Right atrium auricular region (tissue), 2 donors: ENCODE measurements at places on chromosomes 16 and 17.

DNA sequence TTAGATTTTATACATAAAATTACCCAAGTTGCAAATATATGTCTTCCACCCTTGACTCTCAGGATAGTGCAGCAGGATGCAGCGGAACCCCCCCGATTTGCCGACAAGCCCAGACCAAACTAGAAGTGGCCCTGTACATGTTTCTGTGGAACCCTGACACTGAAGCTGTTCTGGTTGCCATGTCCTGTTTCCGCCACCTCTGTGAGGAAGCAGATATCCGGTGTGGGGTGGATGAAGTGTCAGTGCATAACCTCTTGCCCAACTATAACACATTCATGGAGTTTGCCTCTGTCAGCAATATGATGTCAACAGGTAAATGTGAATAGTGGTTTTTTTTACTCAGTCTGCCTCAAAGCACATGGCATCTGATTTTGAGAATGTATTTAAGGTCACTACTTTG is 70.7 kb downstream of the OMG start:
- DNase-seq = no peak

DNA sequence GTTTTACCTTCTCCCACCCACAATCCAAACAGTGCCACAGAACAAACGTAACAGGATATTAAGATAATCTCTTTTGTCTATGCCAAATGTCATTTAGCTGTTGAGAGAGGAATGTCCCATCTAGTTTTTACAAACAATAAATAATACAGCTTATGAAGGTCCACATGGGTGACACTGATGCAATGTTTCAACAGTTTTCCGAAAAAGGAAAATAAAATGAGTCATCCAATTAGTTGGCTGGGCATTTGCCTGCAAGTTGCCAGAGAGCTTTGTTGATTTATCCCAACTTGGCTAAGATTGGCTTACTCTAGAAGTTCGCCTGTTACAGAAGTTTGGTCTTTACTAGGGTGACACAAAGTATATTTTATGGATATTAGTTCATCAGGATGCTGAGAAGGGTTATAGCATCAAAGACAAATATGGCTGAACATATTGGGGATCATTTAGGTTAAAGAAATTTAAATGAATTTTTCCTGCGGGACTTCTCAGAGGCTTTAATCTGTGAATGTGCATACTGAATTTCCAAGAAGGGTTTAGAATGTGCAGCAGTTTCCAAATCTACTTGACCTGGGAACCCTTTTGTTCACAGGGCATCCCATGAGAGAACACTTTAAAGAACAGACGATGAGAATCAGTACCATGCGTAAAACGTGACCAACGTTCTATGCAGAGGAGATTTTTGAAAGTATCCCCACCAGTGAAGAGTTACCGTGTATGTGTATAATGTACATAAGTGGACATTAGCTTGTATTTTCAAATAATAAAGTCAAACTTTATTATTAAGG is 73.1 kb downstream of the CDH13 start:
- DNase-seq = no peak

DNA sequence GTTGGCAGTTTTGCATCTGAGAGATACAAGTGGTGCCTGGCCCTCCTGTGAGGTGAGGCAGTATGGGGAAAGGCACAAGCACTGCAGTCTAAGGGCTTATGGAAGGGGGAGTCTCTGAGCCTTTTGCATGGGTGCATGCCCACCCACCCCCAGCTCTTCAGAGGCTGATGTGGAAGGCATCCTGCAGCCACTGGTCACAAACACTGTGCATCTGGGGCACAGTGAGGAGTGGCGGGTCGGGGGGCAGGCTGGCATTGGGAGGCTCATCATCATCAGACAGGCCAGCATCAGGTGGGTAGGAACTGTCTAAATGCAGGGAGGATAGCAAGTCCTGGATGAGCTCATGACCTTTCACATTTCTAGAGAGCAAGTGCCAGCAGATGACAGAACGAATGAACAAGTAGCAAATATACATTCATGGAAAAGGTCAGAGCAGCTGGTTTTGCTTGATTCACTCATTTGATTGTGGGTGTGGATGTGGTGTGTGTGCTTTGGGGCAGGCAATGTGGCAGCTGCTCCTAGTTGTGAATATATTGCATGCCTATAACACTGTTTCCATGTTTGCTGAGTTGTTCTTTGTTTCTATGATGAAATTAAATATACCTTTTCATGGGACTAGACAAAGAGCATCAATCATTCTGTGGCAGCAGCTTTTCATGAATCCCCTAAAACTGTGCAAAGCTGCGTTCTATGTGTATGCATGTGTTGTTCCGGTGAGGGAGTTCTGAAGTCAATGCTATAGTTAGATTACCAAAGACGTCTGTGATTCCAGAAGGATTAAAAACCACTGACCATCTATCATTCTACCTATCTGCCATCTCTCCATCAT is 29.2 kb downstream of the TRIM25 start:
- DNase-seq = no peak

DNA sequence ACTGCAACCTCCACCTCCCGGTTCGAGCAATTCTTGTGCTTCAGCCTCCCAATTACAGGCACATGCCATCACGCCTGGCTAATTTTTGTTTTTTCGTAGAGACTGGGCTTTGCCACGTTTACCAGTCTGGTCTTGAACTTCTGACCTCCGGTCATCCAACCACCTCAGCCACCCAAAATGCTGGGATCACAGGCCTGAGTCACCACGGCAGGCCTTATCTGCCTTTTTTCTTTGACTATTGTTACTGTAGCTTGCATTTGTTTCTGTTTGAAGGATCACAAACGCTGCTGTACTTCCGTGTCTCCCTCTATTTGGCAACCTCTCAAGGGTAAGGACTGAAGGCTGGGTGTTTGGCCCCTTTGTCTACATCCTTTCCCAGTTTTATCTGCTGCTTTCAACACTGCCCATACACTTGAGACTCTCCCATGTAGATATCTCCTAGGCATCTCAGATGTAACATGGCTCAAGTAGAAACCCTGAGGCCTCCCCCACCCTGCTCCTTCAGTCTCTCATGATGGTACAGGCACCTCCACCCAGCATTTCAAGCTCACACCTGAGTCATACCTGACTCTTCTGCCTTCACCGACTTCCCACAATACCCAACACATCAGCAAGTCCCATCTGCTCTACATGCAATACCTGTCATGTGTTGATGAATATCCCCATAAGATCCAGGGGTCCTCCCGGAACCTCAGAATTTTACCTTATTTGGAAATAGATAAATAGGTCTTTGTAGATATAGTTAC is 219.0 kb downstream of the CPPED1 start:
- DNase-seq = no peak

DNA sequence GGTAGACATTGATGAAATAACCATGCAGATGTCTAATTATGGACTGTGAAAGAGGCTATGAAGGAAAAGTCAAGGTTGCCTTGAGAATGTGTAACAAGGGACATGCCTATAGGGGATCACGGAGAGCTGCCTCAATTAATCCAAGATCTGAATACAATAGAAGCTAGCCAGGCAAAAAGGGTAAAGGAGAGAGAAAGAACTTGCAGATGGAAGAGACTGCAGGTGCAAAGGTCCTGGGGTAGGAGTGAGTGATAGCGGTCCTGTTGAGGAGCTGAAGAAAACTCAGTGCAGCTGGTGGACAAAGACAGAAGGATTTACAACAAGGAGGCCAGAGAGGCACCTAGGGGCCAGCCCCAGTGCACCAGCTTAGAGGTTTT is 15.9 kb upstream of the TNS4 start:
- no peak for DNase-seq

DNA sequence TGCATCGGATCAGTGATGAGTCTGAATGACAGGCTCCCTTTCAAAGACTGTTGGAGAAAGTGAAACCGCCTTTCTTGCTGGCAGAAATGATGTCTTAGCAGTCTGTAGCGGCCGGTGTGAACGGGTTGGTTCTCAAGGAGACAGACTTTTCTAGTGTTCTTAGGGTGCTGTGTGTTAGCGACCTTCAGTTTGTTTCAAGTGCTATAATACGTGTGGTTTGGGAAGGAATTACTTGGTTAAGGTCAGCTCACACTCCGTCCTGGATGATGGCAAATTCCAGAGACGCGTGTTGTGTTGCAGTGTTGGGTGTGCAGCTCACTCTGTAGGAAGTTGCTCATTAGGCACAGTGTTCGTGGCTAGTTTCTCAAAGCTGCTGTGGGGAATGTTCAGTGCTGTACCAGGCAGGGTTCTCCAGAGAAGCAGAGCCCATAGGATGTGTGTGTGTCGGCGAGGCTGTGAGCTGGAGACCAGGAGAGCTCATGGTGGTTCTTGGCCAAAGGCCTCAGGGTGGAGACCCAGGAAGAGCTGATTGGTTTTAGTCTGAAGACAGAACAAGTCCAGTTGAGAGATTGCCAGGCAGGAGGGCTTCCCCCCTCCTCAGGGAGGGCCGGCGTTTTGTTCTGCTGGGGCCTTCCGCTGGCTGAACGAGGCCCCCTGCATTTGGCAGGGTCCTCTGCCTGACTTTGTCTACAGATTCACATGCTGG is 37.6 kb downstream of the ZNF750 start:
- DNase-seq = no peak

GRCh38 chr16:5854027-5854426 is 756.4 kb upstream of the EEF2KMT start:
- DNase-seq = no peak

DNA sequence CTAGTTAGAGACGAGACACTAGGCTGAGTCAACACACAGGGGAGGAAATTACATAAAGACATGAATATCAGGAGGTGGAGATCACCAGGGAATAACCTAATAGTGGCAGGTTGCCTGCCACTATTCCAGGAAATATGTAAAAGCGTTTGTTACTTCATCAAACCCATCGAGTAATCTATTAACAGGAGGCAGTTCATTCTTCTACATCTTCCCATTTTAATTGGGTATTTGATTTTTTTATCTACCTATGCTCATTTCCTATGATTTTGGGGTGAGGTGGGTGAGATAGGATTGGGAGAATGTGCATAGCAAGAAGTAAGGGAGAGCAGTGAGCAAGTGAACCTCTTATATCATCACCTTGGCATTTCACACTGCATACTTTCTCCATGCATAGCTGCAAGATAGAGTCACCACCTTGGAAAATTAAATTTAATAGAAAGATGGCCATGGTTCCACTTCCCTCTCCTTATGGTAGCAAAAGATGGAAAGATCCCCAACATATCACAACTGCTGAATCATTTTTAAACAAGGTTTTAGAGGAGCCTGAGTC is 312.2 kb downstream of the TMEM114 start:
- no peak for DNase-seq

GRCh38 chr17:69802045-69802740 is 272.8 kb upstream of the KCNJ16 start:
- no peak for DNase-seq

GRCh38 chr17:50184064-50184463 is 17.4 kb downstream of the COL1A1 start:
- no peak for DNase-seq

DNA sequence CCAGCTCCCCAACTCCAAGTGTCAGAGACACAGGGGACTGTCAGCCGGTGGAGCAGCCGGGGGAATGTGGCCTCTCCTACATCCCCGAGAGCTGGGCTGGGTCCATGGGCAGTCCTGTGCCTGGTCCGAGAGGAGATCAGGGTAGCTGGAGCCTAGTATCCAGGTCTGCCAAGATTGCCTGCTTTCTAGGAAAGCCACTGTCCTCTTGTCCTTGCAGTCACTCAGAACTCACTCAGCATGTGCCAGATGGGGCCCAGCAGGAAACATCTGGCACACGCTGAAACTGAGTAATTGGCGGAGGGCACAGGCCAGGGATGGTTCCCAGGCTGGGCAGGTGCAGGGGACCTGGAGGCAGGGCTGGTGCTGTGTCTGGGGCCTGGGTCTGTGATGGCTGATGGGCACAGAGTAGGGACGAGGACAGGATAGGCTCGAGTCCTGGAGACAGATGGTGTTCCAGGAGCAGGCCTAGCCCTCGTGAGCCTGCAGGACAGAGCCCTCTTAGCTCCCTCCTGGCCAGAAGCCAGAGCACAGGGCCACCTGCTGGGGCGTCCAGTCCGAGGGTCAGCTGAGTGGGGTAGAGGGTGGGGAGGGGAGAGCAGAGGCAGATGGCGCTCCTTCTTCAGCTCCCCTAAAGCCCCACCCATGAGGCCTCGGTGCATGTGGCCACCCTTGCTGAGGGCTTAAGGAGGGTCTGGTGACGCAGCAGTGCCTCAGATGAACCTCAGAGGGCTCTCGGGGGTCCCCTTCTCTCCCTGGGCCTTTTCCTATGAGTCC is 31.1 kb downstream of the ADCY7 start:
- no peak for DNase-seq

DNA sequence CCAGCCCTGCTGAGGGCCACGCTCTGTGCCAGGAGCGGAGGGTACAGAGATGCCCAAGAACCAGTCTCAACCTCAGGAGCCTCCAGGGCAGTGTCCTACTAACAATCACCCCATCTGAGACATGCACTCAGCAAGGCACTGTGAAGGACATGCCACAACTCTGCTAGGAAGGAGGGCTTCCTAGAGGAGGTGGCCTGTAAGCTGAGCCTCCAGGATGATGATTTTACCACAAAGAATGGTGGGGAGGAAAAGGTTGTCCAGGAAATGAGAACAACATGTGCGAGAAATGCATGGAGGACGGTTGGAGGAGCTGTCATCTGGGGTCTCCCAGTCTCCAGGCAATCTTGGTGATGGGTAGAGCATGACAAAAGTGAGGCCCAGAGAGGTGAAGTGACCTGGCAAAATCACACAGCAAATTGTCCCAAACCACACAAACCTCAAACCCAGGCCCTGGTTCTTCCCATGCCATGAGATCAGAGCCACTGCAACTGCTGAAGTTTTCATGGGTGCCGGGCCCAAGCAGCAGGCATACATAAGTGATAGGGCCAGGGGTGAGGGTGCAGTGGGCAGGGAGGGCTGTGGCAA is 30.5 kb downstream of the CNGB1 start:
- DNase-seq = no peak

DNA sequence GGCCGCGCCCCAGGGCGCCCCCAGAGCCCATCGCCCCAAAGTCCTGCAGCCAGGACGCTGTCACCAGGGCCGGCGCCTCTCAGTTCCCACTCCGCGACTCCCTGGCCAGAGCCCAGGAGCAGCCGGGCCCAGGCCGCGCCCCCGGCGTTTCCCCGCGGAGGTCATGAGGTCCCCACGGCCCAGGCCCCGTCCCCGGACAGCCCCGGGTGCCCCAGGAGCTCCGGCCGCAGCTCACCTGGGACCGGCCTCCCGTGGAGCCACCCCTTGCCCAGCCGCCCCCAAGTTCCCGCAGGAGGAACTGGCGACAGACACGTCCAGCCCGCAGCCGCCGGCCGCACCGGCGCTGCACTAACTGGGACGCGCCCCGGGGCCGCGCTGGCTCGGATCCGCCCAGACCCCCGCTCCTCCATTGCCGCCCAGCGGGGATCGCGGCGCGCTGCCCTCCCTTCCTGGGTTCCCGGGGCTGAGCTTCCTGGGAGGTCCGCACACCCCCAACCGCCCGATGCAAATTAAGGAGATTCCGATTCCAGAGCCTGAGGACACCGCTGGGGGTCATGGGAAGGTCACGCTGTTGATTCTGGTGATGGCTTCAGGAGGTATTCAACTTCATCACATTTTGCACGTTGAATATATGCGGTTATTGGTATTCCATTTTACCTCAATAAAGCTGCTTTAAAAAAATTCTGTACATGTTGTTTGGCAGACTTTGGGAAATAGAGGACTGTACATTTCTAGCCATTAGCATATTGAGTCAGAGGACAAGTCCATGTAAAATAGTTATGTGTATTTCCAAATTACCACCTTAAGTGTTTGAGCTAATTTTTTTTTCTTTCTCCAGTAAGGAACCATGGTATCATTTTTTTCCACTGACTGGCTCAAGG is 9.9 kb downstream of the AHSP start:
- no peak for DNase-seq

- no peak for DNase-seq
Measured at GRCh38 chr17:28906706-28907438, 4.0 kb upstream of the DHRS13 start.

- no peak for DNase-seq
Measured at GRCh38 chr17:61352781-61353491, 46.7 kb upstream of the TBX2 start.
